ENCODE measurements at places on chromosomes 16 and 17. TPM values are rescaled to one million over a fixed set of nuclear protein-coding genes. Genes with fewer than 3 reads are reported as not detected.

DNA sequence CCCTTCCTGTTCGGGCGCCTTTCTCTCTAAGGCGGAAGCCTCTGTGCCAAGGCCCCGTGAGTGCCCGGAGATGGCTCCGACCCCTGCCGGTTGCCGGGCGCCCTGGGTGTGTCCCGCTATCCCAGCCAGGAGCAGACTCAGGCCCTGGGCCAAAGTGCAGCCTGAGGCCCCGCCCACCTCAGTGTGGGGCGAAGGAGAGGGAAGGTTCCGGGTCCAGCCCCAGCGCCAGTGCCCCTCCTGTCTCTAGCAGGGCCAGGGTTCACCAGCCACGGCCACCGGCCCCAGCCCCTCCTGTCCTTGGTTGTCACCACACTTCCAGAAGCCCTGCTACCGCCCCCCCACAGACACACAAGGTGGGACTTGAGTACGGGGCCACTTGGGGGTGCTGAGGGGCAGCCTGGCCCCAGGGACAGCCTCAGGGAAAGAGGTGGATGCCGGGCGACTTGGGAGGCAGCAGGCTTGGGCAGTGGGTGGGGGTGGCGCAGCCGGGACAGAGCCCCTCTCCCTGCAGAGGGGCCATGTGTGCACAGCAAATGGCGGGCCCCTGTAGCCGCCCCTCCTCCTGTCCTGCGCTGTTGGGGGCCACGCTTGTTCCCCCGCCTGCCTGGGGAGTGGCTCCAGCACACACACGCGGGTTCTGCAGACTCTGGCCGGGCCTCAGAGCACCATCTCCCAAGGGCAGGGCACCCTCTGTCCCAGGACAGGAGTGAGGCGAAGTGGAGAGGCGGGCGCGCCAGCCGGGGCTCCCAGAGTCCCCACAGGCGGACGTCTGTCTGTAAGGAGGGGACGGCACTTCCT is 6.0 kb downstream of the C1QTNF8 start:
- no peak for DNase-seq
- H3K4me3 ChIP-seq = no peak overlapping the region
- no peak overlapping the region for H3K27ac ChIP-seq
- H3K27me3 ChIP-seq = no peaks in the 10 kb centered on the region

DNA sequence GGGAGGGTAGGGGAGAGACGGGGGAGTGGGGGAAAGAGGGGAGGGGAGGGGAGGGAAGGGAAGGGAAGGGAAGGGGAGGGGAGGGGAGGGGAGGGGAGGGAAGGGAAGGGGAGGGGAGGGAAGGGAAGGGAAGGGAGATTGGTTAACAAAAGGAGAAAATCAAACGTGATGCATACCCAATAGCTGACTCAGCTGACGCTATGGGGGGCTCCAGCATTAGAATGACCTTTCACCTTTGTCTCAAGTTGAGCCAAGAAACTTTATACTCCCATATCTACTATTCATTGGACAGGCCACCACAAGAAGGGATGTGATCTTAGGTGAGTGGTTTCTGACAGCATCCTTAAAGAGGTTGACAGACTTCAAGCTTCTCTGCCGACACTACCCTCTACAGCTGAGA is 432.8 kb upstream of the CDH5 start:
- no peak overlapping the region for H3K27ac ChIP-seq
- no peak for DNase-seq
- H3K4me3 ChIP-seq = no peak overlapping the region
- H3K36me3 ChIP-seq = no peaks in the 10 kb centered on the region
- H3K27me3 ChIP-seq = no peaks in the 10 kb centered on the region

- peaks cover 5% of the 10 kb centered on the region for H3K27me3 ChIP-seq
- peaks cover 19% of the 10 kb centered on the region for H3K4me1 ChIP-seq
- no peak overlapping the region for H3K4me3 ChIP-seq
Measured at GRCh38 chr17:80826955-80827645, 164.5 kb upstream of the CHMP6 start.

DNA sequence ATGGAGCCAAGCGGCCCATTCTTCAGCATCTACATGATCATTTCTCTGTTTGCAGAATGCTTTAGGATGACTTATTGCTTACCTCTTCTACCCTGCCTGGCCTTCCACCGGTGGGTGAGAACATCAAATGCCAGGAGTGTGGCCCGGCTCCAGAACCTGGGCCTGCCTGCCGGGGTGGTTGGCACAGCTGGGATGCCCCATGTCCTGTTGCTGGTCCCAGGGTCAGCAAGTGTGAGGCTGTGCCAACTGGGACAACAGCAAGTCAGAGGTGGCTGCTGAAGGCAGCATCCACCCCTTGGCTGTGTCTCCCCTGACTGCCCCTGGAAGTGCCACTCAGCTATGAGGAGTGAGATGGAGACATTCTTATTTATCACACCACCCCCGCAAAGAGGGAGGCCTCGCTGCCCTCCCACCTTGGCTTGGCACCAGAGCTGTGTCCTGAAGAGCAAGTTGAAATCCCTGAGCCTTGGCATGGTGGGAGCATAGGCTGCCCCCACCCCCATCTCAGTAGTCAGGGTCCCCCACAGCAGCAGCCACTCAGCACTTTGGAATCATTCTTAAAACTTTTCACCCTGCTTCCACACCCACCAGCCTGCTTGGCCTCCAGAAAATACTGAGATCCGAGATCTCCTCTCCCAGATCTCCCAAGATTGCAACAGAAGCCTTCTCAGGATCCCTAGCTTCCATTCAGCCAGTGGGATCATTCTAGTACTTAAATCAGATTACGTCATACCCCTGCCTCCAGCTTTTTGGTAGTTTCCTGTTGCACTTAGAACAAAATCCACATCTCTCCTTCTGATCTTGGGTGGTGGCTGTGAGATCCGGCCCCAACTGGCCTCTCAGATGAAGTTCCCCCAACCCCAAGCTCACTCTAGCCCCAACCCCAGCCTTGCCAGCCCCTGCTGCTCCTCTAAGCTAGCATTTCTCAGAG is 127.5 kb downstream of the SOCS1 start:
- no peak overlapping the region for H3K27ac ChIP-seq
- H3K4me3 ChIP-seq = no peak overlapping the region
- DNase-seq = no peak
- H3K4me1 ChIP-seq = no peaks in the 10 kb centered on the region
- H3K27me3 ChIP-seq = no peaks in the 10 kb centered on the region
- no peaks in the 10 kb centered on the region for H3K36me3 ChIP-seq

DNA sequence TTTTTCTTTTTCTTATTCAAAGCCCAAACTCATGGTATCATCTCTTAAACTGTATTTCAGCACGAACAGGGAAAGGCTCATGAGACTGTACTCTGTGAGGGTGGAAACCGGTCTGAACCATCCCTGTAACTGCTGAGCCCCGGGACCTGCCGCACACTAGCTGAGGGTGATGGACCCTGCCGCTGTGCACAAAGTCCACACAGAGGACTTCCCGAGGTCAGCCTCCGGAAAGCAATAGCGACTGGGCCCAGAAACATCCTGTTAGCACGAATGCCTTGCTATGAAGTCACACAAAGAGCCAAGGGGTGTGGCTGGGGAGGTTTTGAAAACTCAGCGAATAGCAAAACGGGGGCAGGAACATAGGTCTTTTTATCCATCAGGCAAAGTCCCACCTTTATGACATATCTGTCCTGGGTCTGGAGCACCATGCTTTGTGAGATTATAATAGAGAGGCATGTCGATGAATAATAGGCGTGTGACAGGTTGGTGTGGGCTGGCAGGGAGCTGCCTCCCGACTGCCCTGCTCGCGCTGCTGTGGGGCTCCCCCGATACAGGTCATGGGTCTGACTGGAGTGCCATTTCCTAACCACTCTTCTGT is 33.4 kb downstream of the CDK5R1 start:
- peak overlapping the region; percentile 47 for H3K4me3 ChIP-seq
- peak overlapping the region; percentile 8 for H3K27ac ChIP-seq
- peaks cover 7% of the 10 kb centered on the region for H3K27me3 ChIP-seq
- no peaks in the 10 kb centered on the region for H3K36me3 ChIP-seq
- DNase-seq = peak; percentile 39

DNA sequence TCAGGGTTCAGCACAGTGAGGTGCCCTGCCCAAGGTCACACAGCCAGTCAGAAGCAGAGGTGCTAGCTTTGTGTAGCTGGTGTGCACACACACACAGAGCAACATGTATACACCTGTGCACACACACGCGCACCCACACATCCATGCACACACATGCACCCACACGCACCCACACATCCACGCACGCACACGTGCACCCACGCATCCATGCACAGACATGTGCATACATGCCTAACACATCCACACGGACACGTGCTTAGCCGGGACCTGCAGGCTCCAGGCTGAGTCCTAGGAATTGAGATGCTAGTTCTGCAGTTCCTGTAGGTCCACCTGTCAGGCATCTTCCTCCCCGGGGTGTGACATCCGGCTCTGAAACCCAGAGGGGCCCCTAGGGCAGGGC is 13.0 kb upstream of the DPEP1 start:
- peaks cover 6% of the 10 kb centered on the region for H3K27me3 ChIP-seq
- H3K4me1 ChIP-seq = peaks cover 4% of the 10 kb centered on the region
- H3K4me3 ChIP-seq = no peak overlapping the region
- no peaks in the 10 kb centered on the region for H3K36me3 ChIP-seq

- DNase-seq = no peak
- no peak overlapping the region for H3K4me3 ChIP-seq
- no peak overlapping the region for H3K27ac ChIP-seq
Measured at GRCh38 chr17:28524476-28525424, 18.6 kb downstream of the FOXN1 start.

GRCh38 chr16:88088161-88088581 is 136.9 kb downstream of the BANP start:
- no peaks in the 10 kb centered on the region for H3K27me3 ChIP-seq
- H3K27ac ChIP-seq = no peak overlapping the region
- peaks cover 5% of the 10 kb centered on the region for H3K4me1 ChIP-seq
- no peak overlapping the region for H3K4me3 ChIP-seq
- no peaks in the 10 kb centered on the region for H3K36me3 ChIP-seq
- peak; percentile 4 for DNase-seq

DNA sequence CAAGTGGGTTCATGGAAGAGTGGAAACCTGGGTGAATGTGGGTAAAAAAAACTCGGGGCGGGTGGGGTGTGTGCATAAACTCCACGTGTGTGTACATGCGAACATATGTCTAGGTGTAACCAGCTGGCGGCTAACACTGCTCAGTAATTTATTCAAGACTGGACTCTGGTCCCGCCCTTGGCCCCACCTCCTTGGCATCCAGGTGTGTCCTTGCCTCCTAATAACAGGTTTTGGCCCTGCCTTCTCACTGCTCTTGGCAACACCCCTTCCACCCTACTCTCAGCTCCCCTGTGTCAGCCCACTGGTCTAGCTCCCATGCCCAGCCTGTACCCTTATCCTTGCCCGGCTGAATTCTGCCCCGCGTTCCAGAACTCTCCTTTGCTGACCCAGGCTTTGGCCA is 8.3 kb downstream of the FLII start:
- no peaks in the 10 kb centered on the region for H3K36me3 ChIP-seq
- H3K27ac ChIP-seq = no peak overlapping the region
- DNase-seq = no peak
- no peak overlapping the region for H3K4me3 ChIP-seq
- H3K27me3 ChIP-seq = no peaks in the 10 kb centered on the region

DNA sequence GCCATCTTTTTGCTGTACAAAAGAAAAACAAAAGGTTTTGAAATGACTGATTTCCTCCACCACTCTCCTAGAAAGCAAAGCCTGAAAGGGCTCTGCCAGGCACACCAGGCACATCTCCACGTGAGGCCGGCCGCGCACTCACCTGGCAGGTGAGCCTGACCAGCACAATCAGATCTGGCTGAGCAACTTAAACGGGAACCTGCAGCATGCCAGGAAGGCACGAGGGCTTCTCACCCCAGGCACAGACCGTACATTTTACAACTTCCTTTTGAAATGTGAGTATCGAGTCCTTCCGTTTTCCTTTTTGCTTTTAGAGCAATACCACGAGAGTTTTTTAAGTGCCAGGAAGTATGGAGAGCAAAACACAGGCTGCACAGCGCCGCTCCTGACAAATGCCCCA is 22.5 kb downstream of the SLC38A10 start:
- no peaks in the 10 kb centered on the region for H3K36me3 ChIP-seq
- no peaks in the 10 kb centered on the region for H3K27me3 ChIP-seq
- H3K4me3 ChIP-seq = no peak overlapping the region
- no peak overlapping the region for H3K27ac ChIP-seq
- no peak for DNase-seq

- no peaks in the 10 kb centered on the region for H3K36me3 ChIP-seq
Measured at GRCh38 chr17:48351911-48352332, 78.1 kb downstream of the SKAP1 start.

- peak; percentile 75 for DNase-seq
- H3K4me3 ChIP-seq = peak overlapping the region; percentile 92
- H3K27ac ChIP-seq = no peak overlapping the region
- no peaks in the 10 kb centered on the region for H3K27me3 ChIP-seq
Measured at GRCh38 chr17:38750312-38751121, 2.0 kb upstream of the PSMB3 start.

GRCh38 chr17:72123530-72124437 is 3.0 kb downstream of the SOX9 start:
- H3K4me3 ChIP-seq = no peak overlapping the region
- H3K36me3 ChIP-seq = peaks cover 9% of the 10 kb centered on the region
- DNase-seq = peak; percentile 30
- H3K4me1 ChIP-seq = peaks cover 58% of the 10 kb centered on the region
- peaks cover 17% of the 10 kb centered on the region for H3K27me3 ChIP-seq
- no peak overlapping the region for H3K27ac ChIP-seq

- no peak for DNase-seq
- H3K27ac ChIP-seq = no peak overlapping the region
- peaks cover 41% of the 10 kb centered on the region for H3K4me1 ChIP-seq
- H3K36me3 ChIP-seq = no peaks in the 10 kb centered on the region
Measured at GRCh38 chr17:19708431-19709175, 7.8 kb downstream of the SLC47A2 start.

DNA sequence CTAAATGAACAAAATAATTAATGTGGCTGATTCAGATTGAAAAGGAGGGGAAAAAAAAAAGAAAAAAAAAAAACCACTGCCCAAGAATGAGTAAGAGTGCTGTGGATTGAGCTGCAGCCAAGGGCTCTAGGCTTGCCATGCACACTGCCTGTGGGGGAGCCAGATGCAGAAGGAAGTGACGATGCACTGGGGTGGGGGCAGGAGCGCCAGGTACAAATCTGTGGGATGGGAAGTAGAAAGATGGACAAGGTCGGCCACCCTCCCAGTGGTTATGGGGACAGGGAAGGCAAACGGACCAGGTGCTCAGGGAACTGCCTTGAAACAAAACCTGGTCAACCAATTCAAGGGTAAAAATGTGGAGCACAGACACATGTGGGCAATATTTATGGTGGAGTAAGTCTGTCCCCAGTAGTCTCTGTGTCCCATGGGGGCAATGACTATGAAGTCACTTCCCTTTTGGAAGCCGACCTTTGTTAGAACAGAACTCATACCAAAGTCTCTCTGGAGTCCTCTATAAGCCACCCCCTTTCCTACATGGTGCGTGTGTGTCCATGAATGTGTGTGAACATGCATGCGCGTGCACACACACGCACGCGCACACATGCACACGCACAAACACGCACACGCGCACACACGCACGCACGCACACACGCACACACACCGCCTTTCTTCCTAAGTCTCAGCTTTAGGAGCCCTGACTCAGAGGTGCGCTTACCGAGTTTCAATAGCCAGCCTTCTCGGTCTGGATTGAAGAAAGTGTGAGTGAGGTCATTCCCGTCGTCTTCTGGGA is 84.3 kb downstream of the CYTH1 start:
- H3K4me1 ChIP-seq = no peaks in the 10 kb centered on the region
- H3K36me3 ChIP-seq = no peaks in the 10 kb centered on the region
- no peak overlapping the region for H3K4me3 ChIP-seq

GRCh38 chr17:74678541-74678940 is 34.2 kb downstream of the CD300LF start:
- no peaks in the 10 kb centered on the region for H3K36me3 ChIP-seq
- peaks cover 77% of the 10 kb centered on the region for H3K27me3 ChIP-seq
- H3K4me3 ChIP-seq = no peak overlapping the region
- DNase-seq = no peak
- no peaks in the 10 kb centered on the region for H3K4me1 ChIP-seq
- H3K27ac ChIP-seq = no peak overlapping the region

The UMOD gene
- total RNA-seq = not detected

The SLC43A2 gene
- 18.4 TPM for total RNA-seq

The VAT1L gene
- total RNA-seq = 43.8 TPM

The CCL16 gene
- total RNA-seq = not detected

The MMP15 gene
- 7.2 TPM for total RNA-seq

Measured in neural progenitor cell (in vitro differentiated cells).